ENCODE measurements at places on chromosomes 4 and X.

DNA sequence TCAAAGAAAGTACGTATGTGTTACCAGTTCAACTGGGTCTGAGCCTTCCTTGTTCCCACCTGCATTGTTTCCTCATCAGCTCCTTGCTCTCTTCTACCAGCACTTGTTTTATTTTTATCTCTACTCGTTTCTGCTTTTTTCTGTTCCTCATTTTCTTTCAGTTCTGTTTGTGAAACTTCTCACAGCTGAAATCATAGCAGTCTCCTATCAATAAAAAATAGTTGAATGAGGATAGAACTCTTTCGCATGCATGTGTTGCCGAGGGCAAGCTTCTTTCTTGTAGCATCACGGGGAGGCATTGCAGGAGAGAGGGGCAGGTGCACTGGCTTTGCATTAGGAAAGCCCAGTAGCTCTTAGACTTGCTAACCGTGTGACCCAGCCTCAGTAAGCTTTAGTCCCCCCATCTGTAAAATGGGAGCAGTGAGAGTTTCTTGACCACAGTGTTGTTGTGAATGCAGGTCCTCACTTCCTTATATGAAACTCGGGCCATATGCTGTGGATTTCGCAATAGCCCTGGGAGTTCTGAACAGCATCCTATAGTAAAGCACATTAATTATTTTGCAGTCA is 24.7 kb downstream of the OFD1 start:
- DNase-seq, result no peak

DNA sequence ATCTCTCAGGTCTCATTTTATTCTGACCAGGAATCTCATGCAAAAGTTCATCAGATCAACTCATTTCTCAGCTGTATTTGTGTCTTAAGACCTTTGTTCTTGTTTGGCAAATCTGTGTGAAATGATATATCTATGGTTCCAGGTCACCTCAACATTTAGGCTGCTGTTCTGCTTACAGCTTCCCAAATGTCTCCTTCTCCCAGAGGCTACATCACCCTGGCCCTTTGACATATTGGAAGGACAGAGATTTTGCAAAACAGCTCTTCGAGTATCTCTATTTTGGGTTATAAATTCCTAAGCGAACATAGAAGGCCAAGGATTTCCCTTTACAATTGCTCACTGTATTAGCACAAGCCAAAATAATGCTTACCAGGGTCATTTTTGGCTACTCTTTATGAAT is 57.5 kb upstream of the GIMD1 start:
- no peak for DNase-seq

- DNase-seq, result no peak
These were observed 137.4 kb upstream of the MAMLD1 start for GRCh38 chrX:150225756-150226155.

- DNase-seq, result no peak
These were observed 34.8 kb upstream of the HTRA3 start for GRCh38 chr4:8234715-8235114.

GRCh38 chr4:108814326-108814725 is 51.5 kb upstream of the ETNPPL start:
- DNase-seq, result no peak

DNA sequence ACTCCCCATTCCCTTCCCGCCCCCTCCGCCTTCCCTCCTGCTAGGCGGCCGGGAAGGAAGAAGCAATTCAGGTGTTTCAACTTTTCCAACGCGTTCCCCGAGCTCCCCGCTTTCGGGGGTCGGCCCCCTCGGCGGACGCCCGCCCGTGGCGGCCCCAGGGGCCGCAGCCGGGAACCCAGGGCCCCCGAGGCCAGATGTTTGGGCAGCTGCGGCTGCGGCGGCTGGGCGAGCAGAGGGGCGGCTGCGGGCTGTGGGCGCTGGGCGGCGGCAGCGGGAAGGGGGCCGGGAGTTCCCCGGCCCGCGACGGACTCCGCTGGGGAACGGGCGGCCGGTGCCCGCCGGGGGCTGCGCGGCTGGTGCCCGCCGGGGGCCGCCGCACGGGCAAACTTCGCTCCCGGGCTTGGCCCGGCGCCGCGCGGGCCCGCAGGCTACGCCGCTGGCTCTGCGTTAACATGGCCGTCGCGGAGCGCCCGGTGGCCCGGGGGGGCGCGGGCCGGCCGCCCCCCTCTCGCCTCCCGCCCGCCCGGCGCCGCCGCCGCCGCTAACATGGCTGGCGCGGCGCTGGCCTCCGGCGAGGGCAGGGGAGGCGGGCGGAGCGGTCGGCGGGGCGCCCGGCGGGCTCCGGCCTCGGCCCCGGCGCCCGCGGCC is 510 bp downstream of the HMGB3 start:
- no peak for DNase-seq

DNA sequence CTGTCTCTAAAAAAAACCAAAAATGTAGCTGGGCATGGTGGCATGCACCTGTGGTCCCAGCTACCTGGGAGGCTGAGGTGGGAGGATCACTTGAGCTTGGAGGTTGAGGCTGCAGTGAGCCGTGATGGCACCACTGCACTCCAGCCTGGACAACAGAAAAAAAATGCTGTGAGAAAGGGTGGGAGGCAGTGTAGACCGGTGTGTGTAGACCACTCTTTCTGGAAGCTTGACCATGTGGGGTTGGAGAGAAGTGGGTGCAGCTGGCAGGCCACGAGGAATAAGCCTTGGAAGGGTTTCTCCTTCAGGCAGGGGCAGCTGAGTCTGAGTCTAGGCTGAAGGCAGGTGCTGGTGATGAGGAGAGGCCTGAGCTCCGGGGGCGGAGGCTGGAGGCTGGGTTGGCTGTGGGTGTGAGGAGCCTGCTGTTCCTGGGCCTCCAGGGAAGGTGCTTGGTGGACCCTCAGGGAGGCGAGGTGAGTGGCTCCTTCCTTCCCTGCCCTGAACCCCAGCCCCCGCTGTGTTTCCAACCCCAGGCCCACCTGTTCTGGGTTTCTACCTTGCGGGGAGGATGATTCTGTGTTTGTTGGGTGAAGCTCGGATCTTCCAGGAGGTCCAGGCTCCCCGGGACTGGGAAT is 9.3 kb upstream of the TBC1D14 start:
- DNase-seq, result no peak
